Daoy (cell line): ENCODE measurements at places on chromosomes 5 and 9. TPM values are rescaled to one million over a fixed set of nuclear protein-coding genes. Genes with fewer than 3 reads are reported as not detected.
A peak's percentile ranks its signal among the peaks of the same experiment; 100 is the strongest.

The CDHR2 gene
- total RNA-seq = 0.36 TPM in 1 of 2 replicates, not detected in the other

The WDR38 gene
- 0.12 TPM in 1 of 2 replicates, not detected in the other for total RNA-seq

The MRRF gene
- total RNA-seq = 50.6 and 61.0 TPM in 2 replicates

The RBM27 gene
- 24.6 and 27.0 TPM in 2 replicates for total RNA-seq

The NDST1 gene
- 16.1 and 34.7 TPM in 2 replicates for total RNA-seq

The NRG2 gene
- 0.17 and 0.48 TPM in 2 replicates for total RNA-seq

The NSUN2 gene
- 52.6 and 54.5 TPM in 2 replicates for total RNA-seq

The EDIL3 gene
- total RNA-seq = 184 and 191 TPM in 2 replicates

The SLC25A2 gene
- 0.11 and 1.8 TPM in 2 replicates for total RNA-seq

The LHFPL2 gene
- 22.9 and 33.9 TPM in 2 replicates for total RNA-seq

The PCDHB10 gene
- 0.40 and 0.71 TPM in 2 replicates for total RNA-seq

GRCh38 chr5:72185496-72186329, 78.4 kb downstream of the MAP1B start:
- DNase-seq = no peak

- no peak for DNase-seq
These were observed 322.3 kb upstream of the ADCY2 start for GRCh38 chr5:7073666-7074065.

DNA sequence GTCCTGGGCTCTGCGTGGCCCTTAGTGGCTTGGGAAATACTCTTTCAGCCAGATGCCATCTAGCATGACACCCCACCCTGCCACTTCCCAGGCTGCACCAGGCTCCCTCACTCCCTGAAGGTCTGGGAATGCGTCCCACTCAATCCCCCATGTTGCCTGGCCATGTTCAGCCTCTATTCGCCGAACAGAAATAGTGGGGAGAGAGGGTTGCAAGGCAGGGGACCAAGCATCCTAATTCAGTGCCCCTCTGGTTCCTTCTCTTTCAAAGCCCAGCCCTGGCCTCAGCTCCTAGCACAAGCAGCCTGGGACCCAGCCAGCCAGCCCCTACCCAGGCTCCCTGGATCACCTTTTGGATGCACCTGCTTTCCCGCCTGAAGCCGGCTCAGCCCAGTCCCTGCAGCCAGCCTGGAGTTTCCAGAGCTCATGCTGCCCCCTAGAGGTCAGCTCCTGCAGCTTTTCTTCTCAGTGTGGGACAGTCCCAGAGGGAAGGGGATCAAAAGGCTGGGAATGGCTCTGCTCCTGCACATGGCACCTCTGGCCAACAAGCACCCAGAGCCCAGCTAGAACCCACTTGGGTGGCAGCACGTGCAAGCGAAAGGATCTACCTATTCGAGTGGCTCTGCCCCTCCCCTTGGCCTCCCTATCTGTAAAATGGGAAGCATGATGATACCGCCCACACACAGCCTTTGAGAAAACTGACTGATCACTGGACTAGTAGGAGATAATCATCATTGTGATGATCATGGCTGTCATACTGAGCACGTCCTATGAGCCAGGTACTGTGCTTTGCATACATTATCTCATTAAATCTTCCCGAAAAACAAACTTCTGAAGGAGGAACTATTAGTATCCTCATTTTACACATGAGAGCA, 48.7 kb upstream of the C5orf58 start:
- DNase-seq = peak; percentile 55

GRCh38 chr9:22913026-22913425, 466.4 kb downstream of the DMRTA1 start:
- no peak for DNase-seq

DNA sequence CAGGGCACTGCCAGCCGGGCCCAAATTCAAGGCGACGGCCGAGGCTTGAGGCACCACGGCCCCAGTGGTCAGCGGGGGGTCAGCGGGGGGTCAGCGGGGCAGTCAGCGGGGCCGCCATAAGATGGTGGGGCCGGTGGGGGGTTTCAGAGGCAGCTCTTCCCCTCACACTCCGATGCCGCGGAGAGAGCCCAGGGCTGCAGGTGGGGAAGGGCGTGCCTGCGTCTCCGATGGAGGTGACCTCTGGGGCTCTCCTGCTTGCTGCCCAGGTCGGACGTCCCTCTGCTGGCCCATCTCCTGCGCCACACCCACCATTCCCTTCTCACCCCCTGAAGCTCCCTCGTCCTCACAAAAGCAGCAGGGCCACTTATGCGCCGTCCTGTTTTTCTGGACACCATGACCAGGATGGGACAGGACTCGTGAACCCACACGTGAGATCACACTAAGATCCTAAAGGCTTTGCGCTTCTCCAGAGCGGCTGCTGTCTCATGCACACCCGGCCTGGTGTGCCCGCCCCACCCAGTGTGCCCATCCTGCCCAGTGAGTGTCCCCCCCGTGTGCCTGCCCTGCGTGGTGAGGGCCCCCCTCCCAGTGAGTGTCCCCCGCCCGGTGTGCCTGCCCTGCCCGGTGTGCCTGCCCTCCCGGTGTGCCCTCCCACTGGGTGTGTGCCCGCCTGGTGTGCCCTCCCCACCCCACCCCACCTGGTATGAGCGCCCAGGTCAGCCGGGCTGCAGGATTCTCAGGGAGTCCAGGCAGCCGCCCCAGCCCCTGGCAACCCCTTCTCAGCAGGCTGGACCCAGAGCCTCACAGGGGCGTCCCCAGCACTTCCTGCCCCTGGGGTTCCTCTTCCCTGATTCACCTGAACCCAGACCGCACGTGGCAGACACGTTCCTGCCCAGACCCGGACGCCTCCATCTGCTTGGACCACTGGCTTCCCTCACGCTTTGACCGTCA, 48.7 kb upstream of the NKD2 start:
- DNase-seq = no peak

DNA sequence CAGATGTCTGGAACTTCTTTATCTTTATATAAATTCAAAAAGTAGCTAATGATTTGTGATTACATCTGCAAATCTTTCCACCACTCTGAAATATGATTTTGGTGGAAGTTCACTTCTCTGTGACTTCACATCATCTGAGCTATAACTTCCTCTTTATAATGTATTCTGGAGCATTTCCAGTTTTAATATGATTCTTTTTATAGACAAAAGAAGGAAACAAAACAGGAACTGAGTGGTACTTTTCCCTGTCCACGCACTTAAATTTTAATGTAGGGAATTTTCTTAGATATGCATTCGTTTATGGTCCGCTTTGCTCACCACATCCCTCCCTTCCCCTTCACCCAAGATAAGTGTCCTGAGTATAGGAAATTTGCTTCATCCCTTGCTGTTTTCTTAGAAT, 333.5 kb downstream of the CHSY3 start:
- DNase-seq = no peak
